ENCODE measurements at places on chromosomes 7 and 10. TPM values are rescaled to one million over a fixed set of nuclear protein-coding genes. Genes with fewer than 3 reads are reported as not detected.

NKX2-3 gene
- total RNA-seq: not detected

CLDN3 gene
- 28.3 TPM for total RNA-seq

HIBADH gene
- 21.9 TPM for total RNA-seq

HILPDA gene
- 6.2 TPM for total RNA-seq

IGF2BP3 gene
- not detected for total RNA-seq

Measured in upper lobe of left lung (tissue), 6 donors.